ENCODE measurements at places on chromosomes 7 and 10. TPM values are rescaled to one million over a fixed set of nuclear protein-coding genes. Genes with fewer than 3 reads are reported as not detected.

Gene DNTT
- not detected for total RNA-seq

Gene BHLHA15
- total RNA-seq: 9.5 TPM

Gene PILRA
- 1.2 TPM for total RNA-seq

Gene HUS1
- 24.7 TPM for total RNA-seq

Gene ING3
- total RNA-seq: 43.6 TPM

Gene TRIM50
- total RNA-seq: not detected
